CD4-positive, alpha-beta memory T cell (primary cell): ENCODE measurements at places on chromosomes 16 and 17.

- DNase-seq = no peak
These were observed 8.2 kb downstream of the SPNS2 start for GRCh38 chr17:4506892-4507291.

- DNase-seq = no peak
These were observed 37.0 kb upstream of the HAPSTR1 start for GRCh38 chr16:9054460-9054859.

DNA sequence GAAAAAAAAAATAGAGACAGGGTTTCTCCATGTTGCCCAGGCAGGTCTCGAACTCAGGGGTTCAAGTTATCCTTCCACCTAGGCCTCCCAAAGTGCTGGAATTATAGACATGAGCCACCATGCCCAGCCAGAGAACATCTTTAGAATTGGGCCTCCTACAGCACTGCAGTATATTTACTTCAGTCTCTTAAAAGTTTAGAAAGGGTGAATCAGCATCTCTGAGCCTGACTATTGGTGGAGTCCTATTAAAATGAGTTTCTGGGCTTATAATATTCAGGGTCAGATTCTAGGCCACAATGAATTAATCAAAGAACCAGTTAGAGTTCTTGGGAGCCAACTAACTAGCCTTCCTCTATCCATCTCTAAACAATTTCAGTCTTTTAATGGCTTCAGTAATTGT lies 22.8 kb downstream of the TADA2A start:
- DNase-seq = no peak

DNA sequence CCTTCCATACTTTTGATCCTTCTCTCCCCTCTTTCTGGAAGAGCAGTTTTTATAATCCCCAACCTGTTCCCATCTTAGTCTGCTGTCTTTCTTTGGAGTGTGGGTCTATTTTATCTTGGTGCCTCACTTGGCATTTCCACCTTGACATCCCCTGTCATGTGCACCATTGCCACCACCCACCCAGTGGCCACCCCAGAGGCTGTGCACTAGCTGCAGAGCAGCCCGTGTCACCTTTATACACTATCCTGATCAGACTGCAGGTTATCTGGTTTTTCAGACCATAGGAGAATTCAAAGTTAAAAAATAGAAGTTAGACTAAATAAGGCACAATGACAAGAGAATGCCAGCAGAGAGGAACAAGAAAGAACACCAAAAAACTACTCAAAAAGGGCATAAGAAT lies 43.8 kb downstream of the TANGO6 start:
- no peak for DNase-seq

DNA sequence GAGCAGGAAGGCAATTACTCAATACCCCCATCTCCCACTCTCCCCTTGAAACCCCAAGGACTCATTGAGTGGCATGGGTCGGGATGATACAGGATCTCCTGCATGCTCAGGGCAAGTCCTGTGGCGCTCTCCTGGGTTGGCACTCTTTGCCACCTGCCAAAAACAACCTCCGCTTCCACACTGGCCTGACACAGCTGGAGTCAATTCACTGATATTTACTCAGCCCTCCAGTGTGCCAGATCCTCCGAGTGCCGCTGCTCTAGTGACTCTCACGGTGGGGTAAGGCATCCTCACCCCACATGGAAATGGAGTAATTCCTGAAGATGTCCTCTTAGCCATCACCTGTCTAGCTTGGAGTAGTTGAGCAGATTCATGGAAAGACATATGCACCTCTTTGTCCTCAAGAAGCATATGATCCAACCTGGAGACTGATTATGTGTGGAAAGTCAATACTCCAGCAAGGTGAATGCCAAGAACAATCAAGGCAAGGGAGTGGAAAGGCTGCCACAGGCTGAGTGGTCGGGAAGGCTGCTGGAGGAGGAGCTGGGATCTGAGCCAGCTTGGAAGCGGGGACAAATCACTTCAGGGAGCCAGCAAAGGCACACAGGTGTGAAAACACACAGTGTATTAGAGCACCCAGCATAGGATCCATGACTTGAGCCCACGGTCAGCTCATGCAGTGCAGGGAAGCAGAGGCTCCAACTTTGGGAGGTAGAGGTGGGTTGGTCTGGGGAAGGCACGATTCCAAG lies 12.6 kb upstream of the GOSR2 start:
- no peak for DNase-seq

DNA sequence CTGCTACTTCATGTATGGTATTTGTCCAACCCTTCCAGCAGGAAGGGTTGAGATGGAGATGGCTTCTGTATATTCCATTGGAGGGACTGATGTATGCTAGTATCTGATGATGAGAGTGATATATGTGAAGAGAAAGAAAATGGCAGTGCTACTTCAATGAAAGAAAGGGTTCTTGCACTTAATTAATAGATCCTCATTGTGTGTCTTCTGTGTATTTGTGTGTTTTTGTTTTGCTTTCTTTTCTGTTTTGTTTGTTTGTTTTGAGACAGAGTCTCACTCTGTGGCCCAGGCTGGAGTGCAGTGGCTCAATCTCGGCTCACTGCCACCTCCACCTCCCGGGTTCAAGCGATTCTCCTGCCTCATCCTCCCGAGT lies 61.2 kb upstream of the CRYM start:
- DNase-seq = no peak

GRCh38 chr17:1829216-1829591 lies 498 bp downstream of the SMYD4 start:
- no peak for DNase-seq

GRCh38 chr16:84548971-84549844 lies 44.7 kb upstream of the MEAK7 start:
- DNase-seq = peak; percentile 74

DNA sequence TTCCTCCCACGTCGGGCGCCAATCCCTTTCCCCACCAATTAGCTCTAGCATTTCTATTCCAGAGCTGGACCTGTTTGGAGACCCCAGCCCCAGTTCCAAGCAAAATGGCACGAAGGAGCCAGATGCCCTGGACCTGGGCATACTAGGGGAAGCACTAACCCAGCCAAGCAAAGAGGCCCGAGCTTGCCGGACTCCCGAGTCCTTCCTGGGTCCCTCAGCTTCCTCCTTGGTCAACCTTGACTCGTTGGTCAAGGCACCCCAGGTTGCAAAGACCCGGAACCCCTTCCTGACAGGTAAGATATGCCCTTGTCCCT lies 5.6 kb upstream of the SPATA20 start:
- DNase-seq = no peak

DNA sequence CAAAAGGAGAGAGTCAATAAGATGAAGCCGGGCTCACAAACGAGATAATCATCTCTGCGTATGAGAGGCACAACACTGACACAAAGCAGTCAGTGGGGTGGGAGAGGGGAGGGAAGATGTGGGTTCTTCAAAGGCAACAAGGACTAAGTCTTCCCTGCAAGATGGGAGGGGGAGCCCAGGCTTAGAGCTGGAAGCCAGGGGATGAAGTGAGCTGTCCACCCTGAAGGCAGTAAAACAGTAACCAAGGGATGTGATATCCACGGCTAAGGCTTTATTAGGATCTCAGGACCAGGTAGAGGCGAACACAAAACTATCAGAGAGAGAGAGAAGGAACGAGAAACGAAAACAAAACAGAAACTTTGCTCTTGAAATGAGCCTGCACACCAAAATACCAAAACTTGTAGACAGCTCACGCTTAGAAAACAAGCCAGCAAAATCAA lies 115.9 kb downstream of the DYNLRB2 start:
- DNase-seq = peak; percentile 48

- no peak for DNase-seq
These were observed 182 bp upstream of the SPECC1 start for GRCh38 chr17:20009052-20009301.

GRCh38 chr17:81498953-81499600 lies 13.5 kb downstream of the ACTG1 start:
- no peak for DNase-seq

GRCh38 chr17:51685287-51685909 lies 425.1 kb downstream of the UTP18 start:
- no peak for DNase-seq

DNA sequence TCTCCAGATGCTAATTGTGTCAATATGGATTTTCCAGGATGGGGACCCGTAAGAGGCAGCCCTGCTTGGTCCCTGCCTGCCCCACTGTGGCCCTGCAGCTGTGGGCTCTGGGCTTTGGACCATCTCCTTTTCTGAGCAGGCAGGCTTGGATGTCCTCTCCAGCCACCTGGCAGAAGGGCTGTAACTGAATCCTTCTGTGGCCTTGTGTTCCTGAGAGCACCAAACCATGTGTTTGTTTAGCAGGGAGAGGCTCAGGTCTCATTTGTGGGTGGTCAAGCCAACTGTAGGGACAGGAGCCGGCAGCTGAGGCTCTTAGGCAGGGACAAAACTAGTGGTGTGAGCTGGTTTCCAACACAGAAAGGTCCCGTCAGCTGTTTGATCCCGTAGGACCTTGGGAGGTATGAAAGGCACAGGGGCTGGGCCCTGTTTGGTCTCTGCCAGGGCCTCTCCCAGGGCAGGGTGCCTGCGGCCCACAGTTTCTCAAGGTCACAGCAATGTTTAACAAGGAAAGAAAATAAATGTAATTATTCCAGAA lies 18.5 kb downstream of the SEC14L5 start:
- no peak for DNase-seq
